Fibroblast of the conjunctiva (primary cell): ENCODE measurements at places on chromosomes 5 and 9.

GRCh38 chr9:24041160-24041690 lies 215.2 kb upstream of the ELAVL2 start:
- DNase-seq, result no peak

GRCh38 chr5:134097211-134097749 lies 17.2 kb upstream of the TCF7 start:
- no peak for DNase-seq

DNA sequence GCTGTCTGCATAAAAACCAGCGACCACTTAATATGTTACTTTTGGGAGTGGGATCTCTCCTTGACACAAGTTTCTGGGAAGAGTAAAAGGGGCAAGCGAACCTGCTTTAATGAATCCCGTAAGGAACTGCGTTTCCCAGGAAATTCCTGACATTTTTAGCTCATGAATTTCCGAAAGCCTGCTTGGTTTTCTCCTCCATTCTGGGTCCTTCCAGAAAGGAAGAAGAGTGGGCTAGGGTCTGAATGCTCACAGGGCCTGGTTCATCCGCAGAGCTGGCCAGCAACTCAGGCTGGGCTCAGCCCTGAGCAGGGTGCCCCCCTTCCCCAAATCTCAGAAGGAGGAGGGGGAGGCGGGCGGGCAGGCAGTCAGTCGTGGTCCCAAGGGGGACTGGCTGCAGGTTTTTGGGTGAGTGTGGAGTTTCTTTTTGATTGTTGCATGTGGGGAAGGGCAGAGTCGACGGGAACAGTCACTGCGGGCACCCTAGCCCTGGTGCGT lies 1.2 kb upstream of the PURA start:
- no peak for DNase-seq

DNA sequence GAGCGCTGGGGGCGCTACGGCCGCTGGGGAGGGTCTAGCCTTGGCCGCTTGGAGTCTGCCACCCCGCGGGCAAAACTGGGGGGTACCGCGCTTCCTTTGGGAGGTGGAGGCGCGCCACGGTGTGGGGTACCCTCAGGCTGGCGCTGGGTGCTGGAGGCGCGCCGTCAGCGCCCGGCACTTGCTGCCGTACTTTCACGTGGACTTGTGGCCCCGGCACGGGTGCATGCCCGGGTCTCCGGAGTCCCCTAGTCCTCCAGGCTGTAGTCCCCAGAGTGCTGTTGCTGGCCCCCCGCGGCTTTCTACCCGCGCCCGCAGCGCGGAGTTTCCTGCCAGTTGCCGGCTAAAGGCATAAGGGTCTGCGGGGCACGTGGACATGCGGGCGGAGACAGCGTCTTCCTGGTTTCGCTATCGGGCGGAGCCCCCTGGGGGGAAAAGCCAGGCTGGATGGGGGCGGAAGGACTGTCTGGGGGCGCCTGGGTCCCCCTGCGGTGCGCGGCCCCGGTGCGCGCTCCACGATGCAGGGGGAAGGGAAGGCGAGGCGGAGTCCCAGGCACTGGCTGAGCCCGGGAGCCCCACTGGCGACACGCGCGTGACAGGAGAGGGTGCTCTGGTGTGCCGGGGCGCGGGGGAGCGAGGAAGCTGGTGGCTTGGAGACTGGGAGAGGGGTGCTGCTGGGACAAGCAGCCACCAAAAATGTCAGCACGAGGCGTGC lies 666 bp downstream of the PPARGC1B start:
- DNase-seq, result no peak

GRCh38 chr5:171168171-171168570 lies 140.9 kb upstream of the TLX3 start:
- no peak for DNase-seq

DNA sequence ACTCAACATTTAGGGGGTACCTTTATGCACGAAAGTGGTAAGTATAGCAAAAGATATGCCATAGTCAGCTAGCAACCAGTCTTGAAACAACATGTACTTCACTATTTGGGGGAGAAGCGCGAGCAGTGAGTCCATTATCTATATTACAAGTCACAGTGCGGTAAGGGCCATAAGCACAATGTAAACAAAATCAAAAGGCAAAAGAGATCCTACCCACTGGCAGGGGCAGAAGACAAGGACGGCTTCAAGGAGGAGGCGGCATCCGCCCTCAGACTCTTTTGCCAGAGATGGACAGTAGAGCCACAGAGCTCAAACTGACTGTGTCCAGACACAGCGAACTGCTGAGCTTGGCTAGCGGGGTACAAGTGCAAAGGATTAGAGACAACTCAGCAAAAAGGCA lies 9.6 kb downstream of the MAPK9 start:
- no peak for DNase-seq

DNA sequence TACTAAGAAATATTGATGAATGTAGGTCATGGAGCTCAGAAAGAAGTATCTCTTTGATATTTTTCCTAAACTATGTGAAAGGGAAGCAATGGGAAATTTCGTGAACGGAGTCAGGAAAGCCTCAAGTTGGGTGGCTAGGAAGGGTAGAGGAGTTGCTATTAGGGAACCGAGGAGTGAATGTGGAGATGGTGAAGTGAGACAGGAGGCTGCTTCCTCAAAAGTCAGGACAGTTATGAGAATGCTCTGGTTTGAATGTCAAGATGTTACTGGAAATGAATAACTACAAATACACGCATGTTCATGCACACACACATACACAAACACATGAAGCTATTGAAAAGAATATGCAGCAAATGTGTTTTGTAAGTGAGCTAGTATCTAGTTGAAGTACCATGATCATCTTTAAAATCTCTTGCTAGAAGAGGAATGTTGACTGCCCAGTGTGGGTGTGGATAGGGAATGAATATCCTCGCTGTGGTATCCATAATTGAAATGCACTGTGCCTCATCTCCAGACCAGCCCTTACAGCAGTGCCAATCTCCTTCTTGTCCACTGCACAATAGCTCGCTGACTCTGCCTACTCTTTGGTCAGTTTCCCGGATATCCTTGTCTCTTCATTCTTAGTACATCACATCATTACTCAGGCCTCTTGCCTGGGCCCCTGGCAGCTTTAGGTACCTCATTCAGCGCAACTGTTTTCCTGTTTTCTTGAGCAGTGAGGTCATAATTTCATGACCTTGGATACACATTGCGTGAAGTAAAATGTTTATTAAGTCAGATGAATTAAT lies 21.9 kb upstream of the PDCD1LG2 start:
- no peak for DNase-seq

- DNase-seq, result no peak
Observed at GRCh38 chr5:171309276-171310211, 496 bp downstream of the TLX3 start.

- no peak for DNase-seq
Observed at GRCh38 chr5:67511911-67512310, 315.3 kb upstream of the CD180 start.

GRCh38 chr5:39800042-39800601 lies 375.3 kb upstream of the DAB2 start:
- DNase-seq, result no peak

- DNase-seq, result no peak
Observed at GRCh38 chr5:172373680-172374079, 80.6 kb downstream of the SH3PXD2B start.

DNA sequence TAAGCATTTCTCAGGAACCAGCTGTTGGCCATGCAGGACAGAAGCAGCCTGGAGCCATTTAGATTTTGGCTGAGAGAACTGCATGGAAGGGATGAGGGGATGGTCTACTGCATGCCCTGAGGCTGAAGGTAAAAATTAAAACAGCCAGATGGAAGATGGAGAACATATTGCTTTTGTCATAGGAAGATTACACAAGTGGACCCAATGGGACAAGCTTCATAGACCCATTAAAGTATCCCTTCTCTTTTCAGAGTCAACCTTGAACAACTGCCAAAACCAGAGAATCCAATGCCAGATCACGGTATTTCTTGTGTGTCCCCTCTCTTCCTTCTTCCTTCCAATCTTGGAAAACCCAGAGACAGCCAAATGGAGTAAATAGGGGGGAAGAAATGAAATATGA lies 253.4 kb downstream of the NR2F1-AS1 start:
- DNase-seq, result no peak

- DNase-seq, result no peak
Observed at GRCh38 chr9:22114956-22115355, 105.9 kb upstream of the CDKN2B start.

DNA sequence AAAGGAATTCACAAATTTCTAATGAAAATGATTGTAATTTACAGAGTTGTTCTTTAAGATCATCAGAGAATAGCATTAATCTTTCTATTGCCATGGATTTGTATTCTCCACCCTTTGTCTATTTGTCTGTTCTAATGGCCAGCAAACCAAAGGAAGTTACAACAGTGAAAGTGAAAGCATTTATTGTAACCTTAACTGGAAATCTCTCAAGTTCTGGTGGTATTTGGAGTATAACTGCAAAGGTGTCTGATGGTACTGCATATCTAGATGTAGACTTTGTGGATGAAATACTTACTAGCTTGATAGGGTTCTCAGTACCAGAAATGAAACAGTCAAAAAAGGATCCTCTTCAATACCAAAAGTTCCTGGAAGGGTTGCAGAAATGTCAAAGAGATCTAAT lies 21.7 kb downstream of the RMI1 start:
- DNase-seq, result no peak

GRCh38 chr5:159972538-159973362 lies 36.2 kb upstream of the TTC1 start:
- no peak for DNase-seq

DNA sequence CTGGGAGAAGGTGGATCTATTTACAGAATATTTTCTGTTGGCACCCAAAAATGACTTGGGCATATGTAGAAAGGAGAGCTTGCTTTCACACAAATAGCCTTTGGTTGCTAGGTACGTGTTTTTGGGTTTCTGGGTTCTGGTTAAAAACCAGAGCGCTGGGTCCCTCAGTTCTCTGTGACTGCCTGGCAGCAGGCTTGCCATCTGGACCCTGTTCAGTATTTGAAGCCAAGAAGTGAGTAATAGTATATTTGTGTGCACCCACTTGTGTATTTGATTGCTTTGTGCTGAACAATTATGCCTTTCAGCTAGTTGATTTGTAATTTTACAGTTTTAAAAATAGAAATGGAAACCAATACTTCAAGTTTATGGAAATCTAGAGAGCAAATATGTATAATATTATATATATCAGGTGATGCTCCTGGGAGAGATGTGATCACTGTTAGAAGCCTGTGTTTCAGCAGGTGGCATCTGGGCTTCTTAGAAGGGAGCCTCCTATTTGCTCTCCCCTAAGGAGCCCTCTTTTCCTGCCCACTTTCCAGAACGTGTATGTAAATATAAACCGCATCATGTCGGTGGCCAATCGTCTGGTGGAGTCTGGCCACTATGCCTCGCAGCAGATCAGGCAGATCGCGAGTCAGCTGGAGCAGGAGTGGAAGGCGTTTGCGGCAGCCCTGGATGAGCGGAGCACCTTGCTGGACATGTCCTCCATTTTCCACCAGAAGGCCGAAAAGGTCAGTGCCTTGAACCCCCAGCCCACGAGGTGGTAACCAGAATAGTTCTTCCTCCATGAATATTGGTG lies 153.6 kb downstream of the TRIO start:
- DNase-seq, result no peak

GRCh38 chr5:45507178-45507577 lies 189.0 kb downstream of the HCN1 start:
- no peak for DNase-seq

DNA sequence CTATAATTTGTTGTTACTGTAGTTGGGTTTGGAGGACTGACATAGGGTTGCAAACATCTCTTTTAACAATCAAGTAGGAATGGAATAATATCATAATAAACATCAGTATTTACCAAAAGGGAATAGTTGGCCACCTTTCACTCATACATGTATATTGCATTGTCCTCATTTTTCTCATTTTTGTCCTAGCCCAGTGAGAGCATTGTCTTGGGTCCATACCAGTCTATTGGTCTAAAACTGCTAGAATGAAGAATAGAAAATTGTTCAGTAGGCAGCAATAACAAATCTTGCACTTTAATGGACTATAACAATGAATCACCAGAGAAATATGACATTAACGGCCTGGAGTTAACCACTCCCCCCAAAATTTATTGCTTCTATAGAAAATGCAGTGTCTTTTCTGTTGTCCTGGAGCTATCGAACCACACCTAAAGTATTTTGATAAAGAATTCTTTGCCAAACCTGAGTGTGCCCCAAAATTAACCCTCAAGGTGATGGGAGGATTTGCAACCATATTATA lies 80.9 kb upstream of the IL33 start:
- no peak for DNase-seq

DNA sequence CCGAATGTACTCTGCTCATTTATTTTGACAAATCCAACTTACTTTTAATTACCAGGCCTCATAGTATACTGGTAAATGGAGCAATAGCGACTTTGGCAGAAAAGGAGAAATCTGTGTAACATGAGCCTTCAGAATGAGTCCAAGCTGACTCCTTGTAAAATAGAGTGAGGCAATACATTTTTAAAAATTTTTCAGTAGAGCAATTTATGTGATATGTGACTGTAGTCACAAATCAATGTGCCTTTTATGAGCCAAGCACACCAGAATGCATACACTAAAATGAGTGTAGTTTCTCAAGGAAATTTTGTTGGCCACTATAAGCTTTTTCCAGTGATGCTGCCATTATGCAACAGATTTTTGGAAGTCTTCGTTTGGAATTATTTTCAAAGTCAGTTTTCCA lies 73.8 kb downstream of the SNCAIP start:
- DNase-seq, result no peak

GRCh38 chr5:88661806-88662207 lies 221.2 kb downstream of the MEF2C start:
- no peak for DNase-seq

- DNase-seq, result no peak
Observed at GRCh38 chr9:87309236-87309635, 188.4 kb upstream of the DAPK1 start.

DNA sequence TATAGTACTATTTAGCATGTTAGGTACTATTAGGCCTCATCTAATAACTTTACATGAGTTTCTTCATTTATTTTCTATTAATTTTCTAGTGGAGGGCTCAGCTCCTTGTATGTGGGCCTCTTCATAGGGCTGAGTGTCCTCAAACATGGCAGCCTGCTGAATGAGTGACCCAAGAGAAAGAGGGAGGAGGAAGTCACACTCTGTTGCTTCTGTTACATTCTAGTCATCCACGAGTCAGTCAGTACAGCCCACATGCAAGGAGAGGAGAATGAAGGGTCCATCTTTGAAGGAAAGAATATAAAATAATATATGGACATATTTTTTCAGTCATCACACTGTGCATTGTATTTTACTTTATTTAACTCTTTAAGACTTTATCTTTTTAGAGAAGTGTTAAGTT lies 66.6 kb upstream of the NR3C1 start:
- DNase-seq, result no peak

DNA sequence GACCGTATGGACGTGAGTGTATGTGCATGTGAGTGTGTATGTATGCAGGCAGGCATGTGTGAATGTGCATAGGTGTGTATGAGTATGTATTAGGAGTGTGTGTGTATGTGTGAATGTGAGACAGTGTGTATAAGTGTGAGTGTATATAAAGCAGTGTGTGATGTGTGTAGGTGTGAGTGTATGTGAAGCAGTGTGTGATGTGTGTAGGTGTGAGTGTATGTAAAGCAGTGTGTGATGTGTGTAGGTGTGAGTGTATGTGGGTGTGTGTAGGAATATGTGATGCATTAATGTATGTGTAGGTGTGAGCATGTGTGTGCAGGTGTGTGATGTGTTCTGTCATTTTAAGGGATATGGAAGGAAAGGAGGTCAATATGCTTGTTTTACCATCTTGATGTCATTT lies 215.5 kb downstream of the GADD45G start:
- no peak for DNase-seq
